HAP-1 (cell line): ENCODE measurements at places on chromosomes 2 and 18.
A peak's percentile ranks its signal among the peaks of the same experiment; 100 is the strongest.

GRCh38 chr18:76496194-76496890 lies 1.3 kb upstream of the ZNF516 start:
- peak; percentile 54 for DNase-seq

GRCh38 chr2:138238908-138239307 lies 262.7 kb upstream of the SPOPL start:
- no peak for DNase-seq

- DNase-seq: no peak
Observed at GRCh38 chr2:26575836-26576564, 65.2 kb downstream of the CIB4 start.

DNA sequence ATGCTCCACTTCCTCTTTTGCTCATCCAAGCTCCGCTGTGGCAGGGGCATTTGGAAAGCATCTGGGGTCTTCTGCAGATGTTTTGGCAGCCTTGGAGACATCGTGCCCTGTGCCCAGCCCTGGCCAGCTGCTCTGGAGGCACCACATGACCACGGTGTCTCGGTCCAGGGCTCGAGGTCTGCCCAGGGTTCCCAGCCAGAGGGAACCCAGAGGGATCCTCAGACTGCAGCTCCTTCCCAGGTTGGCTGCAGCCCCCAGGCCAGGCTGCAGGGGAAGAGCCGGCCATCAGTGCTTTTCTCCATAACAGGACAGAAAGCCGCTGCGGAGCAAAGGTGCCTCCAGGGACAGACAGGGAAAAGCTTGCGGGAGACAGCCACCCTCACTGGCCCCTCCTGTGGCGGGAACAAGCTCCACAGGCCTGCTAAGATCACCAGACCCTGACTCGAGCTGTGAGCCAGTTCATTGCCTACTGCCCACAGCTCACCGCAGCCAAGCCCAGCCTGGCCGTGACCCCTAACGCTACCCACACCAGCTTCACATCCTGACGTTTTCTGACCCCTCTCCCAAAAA lies 74.7 kb downstream of the SMAD7 start:
- no peak for DNase-seq

- no peak for DNase-seq
Observed at GRCh38 chr18:75346671-75347070, 80.8 kb downstream of the SMIM21 start.

- DNase-seq: no peak
Observed at GRCh38 chr2:147607379-147607778, 237.4 kb upstream of the ACVR2A start.

DNA sequence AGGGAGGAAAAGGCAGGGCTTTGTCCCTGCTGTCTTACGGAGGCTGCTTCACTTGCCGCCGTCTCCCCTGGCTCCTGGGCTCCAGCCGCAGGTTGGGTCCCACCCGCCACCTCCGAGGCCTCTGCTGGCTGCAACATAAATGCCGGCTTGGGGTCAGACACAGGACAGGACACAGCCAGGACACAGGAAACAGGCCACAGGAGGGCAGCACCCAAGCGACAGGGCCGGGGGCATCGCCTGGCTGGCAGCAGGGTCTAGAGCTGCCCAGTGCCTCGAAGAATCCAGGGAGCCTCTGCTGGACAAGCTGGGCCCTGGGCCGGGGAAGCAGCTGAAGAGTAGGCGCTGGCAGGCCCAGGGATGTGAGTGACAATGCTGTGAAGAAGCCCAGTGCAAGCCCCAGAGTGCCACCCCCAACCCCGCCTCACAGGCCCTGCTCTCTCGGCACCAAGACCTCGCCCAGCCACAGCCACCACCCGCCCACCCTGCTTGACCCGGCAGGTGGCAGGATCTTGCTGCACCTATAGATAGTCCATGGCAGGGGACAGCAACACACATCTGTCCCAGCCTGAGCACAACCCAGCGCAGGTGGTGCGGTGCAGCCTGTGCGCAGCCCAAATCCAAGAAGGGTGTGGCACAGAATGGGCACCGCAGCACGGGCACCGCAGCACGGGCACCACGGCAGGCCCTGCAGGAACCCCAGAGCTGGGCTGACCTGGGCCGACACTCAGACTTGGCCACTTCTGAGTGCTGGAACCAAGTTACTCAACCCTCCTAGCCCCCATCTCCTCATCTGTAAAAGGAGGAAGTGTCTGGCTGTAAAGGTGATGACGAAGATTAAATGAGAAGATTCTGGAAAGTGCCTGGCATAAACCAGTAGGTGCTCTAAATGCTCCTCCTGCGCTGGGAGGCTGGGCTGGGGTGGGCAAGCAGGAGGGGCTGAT lies 55.6 kb downstream of the BIN1 start:
- no peak for DNase-seq

DNA sequence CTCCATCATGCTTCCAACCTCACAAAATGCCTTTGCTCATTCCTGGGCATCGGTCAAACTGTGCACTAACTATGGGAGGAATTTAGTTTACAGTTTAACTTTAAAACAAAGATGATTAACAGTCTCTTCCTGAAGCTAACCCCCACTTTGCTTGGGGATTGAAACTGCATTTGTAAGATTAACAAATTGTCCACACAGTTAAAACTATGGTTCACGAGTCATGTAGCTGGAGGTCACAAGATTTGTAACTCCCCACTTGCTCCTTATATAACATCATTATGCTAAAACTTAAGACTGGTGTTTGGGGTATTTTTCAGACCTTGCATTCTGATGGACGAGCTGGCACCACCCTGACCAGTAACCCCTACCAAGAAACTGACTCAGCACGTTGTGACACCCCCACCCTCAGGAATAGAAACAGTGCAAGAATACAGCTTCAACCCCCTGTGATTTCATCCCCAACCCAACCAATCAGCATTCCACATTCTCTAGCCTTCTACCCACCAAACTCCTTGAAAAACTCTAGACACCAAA lies 252.3 kb downstream of the MBD5 start:
- no peak for DNase-seq

DNA sequence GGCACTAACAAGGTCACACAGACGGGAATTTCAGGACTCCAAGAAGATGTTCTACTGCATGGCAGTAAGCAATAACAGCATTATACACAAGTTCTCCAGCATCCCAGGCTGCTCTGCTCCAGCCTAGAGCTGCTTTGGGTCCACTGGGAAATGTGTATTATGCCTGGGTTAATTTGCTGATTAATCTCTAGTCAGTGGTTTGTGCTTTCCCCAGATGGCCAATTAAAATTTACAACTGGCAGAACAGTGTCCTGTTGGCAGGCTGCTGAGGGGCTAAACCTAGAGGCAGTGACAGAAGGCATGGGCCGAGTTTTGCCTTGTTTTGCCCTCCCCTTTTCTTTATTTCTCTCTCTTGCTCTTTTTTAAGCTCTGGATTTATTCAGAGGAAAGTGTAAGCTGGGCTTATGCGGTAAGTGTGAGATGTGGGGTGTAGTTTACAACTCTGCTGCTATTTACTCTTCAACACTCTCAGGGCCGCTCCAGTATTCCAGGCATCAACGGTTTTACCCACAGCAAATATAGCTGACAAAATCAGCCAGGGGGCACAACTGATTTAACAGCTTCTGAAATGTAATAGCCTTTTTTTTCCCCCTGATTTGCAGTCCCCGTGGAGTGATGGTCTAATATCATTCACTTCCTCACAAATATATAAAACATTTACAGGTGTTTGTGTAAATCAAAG lies 348.0 kb downstream of the GPD2 start:
- DNase-seq: peak; percentile 37

GRCh38 chr2:205673312-205673711 lies 9.0 kb upstream of the NRP2 start:
- no peak for DNase-seq

- no peak for DNase-seq
Observed at GRCh38 chr2:39996653-39997080, 217.6 kb upstream of the THUMPD2 start.

DNA sequence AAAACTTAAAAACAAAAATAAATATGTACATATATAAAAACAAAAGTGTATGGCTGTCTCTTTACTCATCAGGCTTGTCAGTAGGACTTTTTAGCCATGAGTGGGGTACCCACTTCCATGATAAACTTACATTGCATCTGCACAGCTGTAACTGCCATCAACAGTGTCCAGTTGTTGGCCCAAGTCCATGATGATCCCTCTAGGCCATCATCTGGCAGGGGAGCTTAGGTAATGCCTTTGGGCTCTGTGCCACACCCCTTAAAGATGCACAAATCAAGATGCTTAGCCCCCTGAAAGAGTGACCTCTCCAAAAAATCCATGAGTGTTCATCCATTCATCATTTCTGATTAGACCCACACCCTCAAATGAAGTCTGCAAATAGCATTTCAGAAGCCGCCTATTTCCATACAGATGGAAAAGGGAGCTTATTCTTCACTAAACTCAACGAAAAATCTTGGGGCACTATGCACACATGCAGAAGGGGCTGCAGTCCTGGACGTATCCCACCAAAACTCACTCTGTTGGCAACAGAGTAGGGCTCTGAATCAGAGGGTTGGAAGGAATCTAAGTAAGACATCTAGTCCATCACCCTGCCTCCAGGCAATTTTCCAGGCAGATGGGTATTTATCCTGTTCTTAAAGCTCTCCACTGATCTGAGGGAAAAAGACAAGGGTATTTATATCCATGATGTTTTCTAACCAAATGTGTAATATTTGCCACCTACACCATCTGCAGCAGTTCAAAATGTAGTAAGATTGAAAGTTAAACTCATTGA lies 691.0 kb downstream of the ZEB2 start:
- DNase-seq: no peak

DNA sequence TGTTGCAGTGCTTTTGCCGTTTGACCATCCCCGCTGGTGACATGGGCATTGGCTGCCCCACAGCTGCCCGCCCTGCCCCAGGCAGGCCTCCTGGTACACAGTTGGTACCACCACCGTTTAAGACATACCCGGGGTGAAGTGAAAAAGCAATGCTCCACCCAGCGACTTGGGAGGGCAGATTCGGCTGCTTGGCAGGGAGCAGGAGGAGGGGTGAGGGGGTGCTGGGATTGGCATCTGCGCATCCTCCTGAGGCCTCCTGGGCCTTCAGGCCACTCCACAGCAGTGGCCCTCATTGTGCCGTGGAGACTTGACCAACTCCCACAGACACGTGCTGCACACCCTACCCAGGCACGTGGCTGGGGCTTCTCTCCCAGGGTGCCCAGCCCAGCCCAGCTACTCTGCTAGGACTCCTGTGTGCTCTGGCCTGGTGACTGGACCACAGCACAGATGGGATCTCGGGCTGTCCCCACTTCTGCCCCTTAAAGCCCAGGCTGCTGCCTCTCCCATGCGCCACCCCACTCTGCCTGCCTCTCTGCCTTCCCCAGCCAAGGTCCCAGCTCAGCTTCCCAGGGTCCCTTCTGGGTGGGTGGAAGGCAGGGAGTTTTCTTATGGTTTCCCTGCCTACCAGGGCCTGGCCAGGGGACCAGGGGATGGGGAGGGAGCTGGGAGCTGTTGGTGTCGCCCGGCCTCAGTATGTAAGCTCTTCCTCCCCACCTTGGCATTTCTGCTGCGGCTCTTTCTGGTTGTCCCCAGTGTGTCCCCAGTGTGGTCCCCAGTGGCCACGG lies 157.0 kb upstream of the HS6ST1 start:
- no peak for DNase-seq
